ENCODE measurements at places on chromosomes 3 and 15.

GRCh38 chr3:16883723-16884083, 1.1 kb upstream of the PLCL2 start:
- no peak for DNase-seq

- DNase-seq: no peak
Observed at GRCh38 chr3:77539677-77540076, 499.8 kb downstream of the ROBO2 start.

DNA sequence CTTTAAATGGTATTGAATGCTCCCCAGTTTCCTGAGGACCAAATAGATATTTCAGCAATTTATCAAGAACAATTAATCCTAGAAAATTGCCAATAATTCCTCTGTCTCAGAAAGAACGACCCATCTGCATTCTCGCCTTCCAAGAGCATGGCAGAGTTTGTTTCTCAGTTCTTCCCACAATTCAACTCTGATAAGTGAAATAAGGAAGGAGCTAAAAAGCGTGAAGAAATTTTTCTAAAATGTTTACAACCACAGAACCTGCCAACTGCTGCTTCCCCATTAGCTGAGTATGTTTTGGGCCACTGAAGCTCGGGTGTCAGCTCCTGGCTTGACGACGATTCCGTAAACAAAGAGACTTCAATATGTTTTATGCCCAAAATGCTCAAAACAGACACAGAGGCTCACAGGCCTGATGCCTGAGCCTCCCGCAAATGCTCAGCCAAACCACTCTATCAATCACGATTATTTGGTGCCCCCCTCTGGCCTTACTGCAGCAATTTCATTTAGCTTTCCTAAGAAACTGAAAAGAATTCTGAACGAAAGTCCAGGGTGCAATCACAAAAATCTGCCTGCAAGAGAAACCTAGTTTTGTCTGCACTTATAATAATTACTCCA, 259.2 kb upstream of the CCDC54 start:
- DNase-seq: no peak

- no peak for DNase-seq
Observed at GRCh38 chr3:43689166-43689565, 1.6 kb upstream of the ABHD5 start.

- no peak for DNase-seq
Observed at GRCh38 chr15:45197512-45197911, 9.7 kb upstream of the SHF start.

- no peak for DNase-seq
Observed at GRCh38 chr3:38115645-38116427, 21.1 kb downstream of the ACAA1 start.

DNA sequence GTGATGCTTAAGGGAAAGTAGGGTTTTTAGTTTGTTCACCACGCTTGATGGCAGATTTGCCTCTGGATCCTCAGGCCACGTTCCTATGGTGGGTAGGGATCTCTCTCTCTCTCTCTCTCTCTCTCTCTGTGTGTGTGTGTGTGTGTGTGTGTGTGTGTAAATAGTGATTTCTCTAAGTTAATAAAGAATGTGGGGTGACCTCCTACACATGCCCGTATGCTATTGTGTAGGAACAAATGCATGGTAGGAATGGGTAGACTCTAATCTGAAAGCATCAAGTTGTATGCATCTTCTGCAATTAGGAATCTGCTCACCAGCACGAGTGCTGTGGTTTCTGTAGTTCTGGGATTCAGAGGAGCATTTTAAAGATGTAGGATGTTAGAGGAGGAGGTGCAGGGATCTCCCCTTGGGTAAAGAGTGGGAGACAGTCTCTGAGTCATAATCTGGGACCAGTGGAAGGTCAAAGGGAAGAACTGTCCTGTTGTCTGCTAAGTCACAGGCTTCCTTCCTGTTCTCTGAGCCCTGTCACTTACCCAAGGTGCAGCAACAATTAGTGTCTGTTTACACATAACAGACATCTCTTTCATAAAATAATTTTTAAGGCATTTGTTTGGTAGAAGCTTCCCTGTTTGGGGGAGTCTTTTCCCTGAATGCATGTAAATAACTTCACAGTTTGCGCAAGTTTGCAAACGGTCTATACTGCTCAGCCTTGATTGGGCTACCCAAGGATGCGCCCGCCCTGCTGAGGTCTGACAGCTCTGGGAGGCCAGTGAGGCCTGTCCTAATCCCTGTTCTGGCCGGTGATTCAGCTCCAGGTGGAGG, 139.8 kb downstream of the IGF1R start:
- DNase-seq: no peak

- no peak for DNase-seq
Observed at GRCh38 chr3:174325834-174326700, 533.1 kb upstream of the NAALADL2 start.

DNA sequence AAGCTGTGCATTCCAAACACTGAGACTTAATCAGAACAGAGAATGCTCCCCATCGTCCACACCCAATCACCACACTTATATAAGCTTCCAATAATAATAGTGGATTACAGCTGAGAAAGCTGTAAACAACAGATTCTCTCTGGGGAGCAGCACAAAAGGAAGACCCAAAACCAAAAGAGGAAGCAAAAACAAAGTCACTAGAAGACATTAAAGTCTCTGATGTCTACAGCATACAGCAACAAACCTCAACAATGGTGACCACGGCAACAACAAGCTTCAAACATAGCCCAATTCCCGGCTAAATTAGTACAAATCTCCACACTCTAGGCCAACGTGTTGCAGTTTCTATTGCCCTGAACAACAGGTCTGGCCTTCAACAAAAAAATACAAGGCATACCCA, 37.7 kb downstream of the ZDHHC23 start:
- no peak for DNase-seq

DNA sequence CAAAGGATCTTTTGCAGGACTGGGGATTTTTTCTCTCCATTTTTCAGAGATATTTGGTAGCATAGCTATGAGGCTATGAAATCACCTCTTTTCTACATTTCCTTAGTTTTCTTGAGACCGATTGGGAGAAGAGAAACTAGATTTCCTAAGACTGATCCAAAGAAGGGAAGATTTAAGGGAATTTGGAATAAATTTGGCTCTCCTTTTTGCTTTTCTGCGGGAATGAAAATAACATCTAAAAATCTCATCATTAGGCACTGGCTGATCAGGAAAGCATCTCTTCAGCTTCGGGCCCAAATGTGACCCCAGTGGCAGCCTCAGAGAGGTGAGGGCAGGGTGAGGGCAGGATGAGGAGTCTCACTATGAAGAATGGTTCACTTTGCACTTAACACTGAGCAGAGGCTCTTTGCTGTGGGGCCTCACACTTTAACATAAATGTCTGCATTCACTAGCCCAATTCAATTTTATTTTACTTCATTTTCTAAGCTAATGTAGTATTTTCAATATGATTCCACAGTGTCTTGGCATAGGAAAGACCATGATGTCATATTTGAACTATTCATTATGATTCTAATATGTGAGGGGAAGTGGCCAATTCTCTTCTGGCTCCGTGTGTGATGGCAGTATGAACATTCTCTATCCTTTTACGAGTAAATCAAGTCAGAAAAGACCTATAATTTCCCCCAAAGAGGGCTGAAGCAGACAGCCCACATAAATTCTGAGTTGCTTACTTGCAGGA, 193.2 kb downstream of the MEX3B start:
- no peak for DNase-seq

DNA sequence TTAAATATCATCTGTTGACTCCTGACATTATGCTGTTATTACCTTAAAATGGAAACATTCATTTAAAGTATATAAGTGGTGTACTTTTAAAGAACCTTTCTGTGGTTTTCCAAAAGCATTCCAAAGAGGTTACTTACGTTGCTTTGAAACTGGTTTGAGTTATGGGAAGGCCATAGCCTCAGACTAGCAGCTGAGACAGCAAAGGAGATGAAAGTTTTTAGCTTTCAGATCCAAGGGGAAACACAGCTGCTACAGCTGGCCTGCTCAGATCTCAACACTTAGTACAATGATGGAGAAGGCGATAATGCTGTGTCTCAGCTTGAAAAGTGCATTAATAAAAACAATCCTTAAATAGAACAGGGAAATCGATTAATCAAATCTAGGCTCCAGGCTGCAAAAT, 921.1 kb downstream of the ROBO1 start:
- no peak for DNase-seq

- no peak for DNase-seq
Observed at GRCh38 chr15:70095408-70096214, 2.1 kb downstream of the TLE3 start.

DNA sequence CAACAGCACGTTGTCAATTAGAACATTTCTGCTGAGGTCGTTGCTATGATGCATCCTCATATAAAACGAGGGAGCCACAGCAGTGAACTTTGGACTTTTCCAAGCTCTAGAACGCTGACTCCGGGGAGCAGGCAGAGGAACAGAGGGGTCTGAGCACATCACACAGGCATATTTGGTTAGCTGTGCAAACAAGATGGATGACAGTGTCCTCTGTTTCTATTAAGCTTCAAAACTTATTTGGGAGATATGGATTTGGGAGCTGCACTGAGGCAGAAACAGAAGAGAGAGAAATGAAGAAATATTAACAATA, 278.0 kb upstream of the TBL1XR1 start:
- DNase-seq: no peak

DNA sequence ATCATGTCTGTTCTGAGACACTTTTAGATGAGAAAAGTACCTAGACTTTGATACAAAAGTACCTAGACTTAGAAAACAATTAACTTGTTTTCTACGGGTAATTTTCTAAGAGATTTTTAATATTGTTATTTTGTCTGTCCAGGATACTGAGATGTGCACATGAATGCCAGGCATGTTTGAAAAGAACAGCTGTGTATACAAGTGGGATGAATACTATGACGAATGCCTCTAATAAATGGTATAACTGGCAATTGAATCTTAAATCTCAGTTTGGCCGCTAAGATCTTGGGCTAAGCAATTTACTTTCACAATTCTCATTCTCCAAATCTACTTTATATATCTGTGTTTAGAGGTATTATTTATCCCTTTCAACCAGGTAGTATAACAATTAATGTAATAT, 207.4 kb downstream of the CBLB start:
- no peak for DNase-seq

DNA sequence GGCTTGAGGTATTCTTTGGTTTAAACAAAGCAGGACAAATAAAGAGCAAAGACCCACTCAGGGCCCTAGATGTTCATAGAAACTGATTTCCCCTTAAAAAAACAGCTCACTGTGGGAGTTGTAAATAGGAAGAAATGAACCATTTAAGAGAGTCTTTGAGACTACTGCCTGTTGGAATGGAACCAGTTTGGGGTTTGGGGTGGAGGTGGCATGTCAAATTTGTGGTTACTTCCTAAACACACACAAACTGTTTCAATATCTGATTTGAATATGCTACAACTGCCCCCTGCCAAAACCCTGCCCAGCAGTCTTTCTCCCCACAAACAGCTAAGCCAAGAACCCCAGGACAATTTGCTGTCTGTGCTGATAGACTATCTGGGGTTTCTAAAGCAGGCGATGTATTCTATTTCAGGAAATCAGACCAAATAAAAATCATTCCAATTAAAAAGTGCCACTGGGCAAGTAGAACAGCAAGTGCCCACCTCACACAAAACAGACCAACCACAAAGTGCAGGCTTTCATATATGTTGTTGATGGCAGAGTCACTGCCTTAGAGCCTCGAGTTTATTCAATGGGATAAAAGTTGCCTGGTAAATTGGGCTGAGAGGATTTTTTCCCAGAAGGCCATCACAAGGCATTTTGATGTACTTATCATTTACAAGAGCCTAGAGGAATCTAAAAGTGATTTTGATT, 293.9 kb upstream of the PROK2 start:
- no peak for DNase-seq

DNA sequence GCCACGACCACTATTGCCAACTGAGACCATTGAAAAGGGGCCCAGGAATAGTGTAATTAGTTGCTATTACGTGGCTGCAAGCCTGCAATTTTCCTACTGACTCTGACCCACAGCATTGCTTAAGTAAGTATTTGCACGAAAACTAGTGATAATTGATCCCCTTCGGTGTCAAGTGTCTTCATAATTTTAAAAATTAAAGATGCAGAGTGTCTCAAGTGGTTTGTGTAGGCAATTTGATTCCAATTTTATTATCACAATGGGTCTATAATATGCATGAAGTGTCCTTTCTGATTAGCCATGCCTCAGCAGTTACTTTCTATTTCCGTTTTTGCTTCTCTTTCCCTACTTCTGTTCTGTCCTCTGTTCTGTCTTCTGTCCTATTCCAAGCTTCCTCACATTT, 259.2 kb downstream of the C3orf38 start:
- DNase-seq: no peak

- DNase-seq: no peak
Observed at GRCh38 chr15:38128341-38128781, 124.3 kb upstream of the SPRED1 start.

DNA sequence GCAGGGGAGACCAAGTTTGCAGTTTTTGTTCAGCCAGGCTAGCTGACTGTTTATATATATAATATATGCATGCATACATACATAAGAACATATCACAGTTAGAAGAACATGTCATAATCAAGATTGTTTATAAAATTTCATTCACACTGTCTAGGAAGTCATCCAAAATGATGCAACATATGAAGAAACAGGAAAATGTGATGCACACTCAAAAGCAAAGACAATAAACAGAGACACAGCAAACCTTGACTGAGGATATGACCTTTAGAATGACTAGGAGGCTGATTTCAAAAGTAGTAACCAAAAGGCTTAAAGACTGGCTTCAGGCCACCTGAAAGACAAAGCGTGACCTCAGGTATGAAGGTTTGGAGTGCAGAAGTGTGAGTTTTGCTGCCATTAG, 166.2 kb upstream of the NDN start:
- no peak for DNase-seq

DNA sequence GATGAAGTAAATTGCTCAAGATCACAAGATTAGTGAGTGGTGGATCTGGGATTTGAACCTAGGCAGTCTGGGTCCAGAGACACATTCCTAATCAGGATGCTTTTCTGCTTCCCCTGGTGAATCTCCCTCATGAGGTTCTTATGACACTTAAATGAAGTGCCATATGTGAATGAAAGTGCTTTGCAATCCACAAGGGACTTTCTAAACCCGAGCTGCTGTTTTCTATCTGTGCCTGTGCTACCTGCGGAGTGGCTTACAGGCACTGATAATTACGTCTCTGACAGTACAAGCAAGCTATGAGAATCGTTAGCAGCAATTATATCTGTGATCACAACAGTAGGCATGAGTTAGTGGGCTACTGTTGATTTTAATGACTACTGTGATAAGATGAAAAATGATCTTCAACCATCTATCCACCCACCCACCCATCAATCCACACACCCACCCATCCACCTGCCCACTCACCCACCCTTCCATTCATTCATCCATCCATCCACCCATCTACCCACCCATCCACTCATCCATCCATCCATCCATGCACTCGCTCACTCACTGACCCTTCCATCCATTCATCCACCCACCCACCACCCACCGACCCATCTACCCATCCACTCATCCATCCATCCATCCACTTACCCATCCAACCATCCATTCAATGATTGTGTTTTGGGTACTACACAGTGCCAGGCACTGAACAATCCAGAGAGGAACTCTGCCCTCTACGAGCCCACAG, 51.8 kb downstream of the ATP2B2 start:
- no peak for DNase-seq

GRCh38 chr3:127209840-127210653, 17.1 kb downstream of the PRR23E start:
- DNase-seq: no peak

- DNase-seq: no peak
Observed at GRCh38 chr15:22958487-22959280, 21.5 kb downstream of the CYFIP1 start.

GRCh38 chr15:38271144-38271543, 18.5 kb downstream of the SPRED1 start:
- no peak for DNase-seq

GRCh38 chr3:113745756-113746547, at the start of gene NAA50:
NAA50 (minus strand) TSS chr3:113746249; CDS start chr3:113745949, 300 bp downstream.
- DNase-seq: peak; percentile 64

GRCh38 chr15:63461230-63461985, 43.0 kb upstream of the USP3 start:
- no peak for DNase-seq

Measured in NCI-H510A (cell line).